ENCODE measurements at places on chromosomes 5 and 9.

- DNase-seq, result no peak
Measured at GRCh38 chr9:117278020-117278419, 136.8 kb downstream of the ASTN2 start.

- DNase-seq, result no peak
Measured at GRCh38 chr9:116736399-116737151, 49.5 kb downstream of the TRIM32 start.

- no peak for DNase-seq
Measured at GRCh38 chr9:36450110-36450732, 50.2 kb upstream of the RNF38 start.

DNA sequence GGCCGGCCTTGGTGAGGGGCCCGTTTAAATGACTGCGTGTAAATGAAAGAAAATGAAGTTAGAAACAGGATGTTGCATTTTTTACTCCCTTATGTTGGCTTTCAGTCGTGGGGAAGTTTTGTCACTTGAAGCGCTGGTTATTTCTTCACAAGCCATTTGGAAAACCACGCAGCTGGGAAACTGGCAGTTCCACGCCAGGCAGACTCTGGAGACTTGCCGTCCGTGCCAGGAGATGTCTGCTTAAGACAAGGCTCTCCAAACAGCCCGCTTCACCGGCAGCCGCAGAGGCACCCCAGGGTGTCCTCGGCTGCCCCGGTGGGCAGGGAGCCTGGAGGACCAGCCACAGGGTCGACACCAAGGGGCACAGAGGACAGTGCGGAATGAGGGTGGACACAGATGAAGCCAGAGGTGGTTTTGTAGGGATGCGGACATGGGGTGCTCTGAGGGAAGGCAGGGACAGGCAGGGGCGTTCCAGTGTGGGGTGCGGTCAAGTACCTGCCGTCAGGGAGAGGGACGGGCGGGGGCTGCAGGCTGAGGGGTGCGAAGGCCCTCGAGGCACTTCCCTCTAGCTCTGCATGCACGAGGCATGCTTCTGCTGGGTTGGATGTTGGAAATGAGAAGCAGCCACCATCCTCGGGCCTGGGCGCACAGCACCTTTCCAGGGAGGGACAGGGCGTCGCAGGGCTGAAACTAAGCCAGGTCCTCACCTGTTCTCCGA is 11.1 kb upstream of the AJM1 start:
- no peak for DNase-seq

- DNase-seq, result no peak
Measured at GRCh38 chr5:43659075-43659474, 56.1 kb downstream of the NNT start.

DNA sequence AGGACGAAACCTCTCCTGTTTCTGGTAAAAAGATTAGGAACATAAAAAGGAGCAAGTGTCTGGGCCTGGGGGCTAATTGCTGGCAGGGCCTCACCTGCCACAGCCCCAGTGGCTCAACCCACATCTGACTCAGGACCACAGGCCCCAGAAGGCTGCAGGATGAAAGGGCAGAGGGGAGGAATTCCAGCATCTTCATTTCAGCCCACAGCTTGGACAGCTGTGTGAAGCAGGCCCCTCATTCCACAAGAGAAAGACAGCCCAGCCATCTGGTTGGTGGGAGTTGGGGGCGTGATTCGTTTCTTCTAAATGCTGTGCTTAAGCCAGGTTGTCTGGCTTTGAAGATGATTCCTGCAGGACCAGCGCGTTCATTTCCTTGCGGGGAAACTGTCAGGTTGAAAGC is 29.1 kb downstream of the NKX2-5 start:
- DNase-seq, result no peak

DNA sequence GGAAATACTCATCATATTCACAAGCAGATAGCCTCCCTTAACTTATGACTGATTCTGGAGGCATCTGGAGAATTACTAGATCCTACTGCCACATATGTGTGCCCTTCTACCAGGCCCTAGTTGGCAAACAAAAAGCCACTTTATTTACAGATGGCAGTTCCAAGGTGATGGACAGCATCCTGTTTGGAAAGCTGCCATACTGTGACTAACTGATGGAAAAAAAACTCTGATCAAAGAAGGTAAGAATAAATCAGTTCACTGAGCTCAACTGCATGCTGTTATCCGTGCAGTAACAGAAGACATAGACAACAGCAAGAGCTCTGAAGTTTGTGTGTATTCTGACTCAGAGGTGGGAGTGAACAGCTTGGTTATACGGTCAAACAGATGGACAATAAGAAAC is 279.8 kb upstream of the POU5F2 start:
- no peak for DNase-seq

GRCh38 chr5:142825378-142826089 is 55.4 kb downstream of the ARHGAP26 start:
- DNase-seq, result no peak

DNA sequence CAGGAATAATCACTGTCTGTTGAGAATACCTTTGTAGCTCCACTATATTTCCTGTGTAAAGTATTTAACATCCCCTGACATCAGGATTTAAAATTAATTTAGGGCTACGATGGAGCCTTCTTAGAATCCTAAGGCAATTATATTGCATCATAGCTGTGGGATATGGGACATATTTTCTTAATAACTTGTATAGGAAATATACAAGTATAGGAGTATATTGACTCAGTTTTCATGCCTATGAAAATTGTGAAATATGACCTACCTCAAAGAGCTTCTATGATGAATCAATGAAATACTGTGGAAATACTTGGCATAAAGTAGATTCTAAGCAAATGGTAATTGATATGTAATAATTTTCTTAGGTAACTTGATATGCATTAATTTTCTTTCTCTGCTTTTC is 221.0 kb upstream of the KLF4 start:
- DNase-seq, result no peak

GRCh38 chr9:107707428-107707837 is 217.9 kb upstream of the KLF4 start:
- DNase-seq, result no peak

DNA sequence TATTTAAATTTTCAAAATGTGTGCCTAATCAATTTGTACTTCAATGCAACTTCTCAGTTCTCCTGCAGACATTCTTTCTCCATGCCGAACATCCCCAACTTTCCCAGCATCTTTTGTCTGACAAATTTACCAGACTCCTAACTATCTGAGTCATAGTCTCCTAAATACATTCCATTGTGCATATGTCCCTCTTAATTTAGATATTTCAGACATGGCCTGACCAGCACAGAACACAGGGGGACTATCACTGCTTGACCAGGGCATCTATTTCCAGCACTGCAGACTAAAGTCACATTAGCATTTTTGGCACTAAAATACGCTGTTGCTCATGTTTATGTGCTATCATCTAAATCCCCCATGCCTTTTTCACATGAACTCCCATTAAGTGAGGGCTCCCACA is 71.9 kb downstream of the ITGA1 start:
- no peak for DNase-seq

- DNase-seq, result peak; percentile 4
Measured at GRCh38 chr9:114953959-114954358, 23.6 kb upstream of the TNFSF8 start.

- no peak for DNase-seq
Measured at GRCh38 chr9:129353697-129354336, 175.8 kb upstream of the IER5L start.

DNA sequence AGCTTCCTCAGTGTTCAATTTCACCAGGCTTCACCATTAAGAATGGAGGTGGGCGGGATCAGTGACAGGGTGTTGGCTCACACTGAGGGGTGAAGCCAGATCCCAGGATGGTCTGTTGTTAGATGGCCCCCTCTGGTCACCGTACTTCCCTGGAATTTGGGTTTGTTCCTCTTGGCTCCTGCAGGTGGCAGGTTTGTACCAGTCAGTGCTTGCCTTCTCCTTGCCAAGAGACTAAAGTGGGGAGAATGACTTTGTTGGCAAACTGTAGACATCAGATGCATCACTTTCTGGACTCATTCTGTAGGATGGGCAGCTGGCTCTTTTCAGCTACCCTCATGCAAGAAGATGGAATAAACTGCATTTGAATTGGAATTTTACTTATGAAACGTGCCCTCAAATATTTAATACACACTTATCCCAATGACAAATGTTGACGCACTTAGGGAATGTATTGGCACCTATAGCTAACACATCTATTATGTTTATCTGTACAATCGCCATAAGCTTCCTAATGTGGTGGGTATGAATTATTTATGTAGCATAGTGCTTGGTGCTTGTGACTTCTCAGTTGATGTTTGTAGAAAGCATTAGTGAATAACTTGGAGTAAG is 31.4 kb upstream of the ANKRD55 start:
- no peak for DNase-seq

DNA sequence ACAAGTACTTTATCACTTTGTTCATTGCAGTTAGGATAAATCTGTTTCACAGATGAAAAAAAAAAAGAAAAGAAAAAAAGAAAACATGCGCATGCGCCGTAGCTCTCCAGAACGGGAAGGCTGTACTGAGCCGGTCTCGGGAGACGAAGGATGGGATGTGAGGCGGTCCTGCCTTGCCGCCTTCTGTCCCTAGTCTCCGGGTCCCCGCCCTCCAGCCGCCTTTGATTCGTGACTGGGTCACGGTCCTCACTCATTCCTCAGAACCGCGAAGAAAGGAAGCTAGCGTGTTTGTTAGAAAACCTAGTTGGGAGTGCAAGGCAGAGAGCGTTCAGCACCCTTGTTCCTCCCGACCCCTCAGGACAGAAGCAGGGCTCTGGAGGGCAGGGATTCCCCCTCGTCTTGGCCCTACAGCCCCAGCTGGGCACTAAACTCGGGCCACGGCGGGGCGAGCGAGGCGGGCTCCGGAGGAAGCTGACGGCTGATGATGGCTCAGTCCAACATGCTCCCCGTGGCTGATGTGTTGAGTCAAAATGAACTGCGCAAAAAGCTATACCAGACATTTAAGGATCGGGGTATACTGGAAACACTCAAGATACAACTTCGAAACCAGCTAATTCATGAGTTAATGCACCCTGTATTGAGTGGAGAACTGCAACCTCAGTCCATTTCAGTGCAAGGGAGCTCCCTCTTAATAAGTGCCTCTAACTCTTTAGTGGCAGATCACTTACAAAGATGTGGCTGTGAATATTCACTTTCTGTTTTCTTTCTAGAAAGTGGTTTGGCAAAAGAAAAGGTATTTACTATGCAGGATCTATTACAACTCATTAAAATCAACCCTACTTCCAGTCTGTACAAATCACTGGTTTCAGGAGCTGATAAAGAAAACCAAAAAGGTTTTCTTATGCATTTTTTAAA is 40.0 kb downstream of the CPLANE1 start:
- DNase-seq, result peak; percentile 28

DNA sequence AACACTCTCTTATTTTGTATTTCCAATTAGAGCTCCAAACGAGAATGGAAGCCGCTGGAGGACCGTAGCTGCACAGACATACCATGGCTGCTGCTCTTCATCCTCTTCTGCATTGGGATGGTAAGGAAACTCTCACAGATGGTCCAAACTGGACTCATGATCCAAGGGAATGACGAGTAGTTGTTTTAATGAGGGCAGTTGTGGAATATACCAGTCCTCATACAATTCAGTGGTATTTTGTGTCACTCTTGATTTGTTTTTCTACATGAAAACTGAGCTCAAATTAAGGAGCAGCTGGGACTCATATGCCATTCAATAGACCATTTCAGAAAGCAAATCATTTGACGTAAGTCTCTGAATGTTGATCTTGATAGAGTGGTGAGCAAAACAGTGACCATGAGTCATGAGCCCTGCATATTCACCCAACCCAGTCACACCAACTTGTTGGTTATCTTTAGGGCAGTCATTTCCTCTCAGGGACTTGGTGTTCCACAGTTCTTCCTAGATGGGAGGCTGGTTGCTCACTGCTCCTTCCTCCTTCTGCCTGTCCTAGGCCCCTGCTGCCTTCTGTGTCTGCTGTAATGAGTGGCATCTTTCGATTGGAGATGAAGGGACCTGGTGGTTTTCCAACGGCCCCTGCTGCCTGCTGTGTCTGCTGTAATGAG is 54.9 kb downstream of the SLC44A1 start:
- DNase-seq, result no peak

DNA sequence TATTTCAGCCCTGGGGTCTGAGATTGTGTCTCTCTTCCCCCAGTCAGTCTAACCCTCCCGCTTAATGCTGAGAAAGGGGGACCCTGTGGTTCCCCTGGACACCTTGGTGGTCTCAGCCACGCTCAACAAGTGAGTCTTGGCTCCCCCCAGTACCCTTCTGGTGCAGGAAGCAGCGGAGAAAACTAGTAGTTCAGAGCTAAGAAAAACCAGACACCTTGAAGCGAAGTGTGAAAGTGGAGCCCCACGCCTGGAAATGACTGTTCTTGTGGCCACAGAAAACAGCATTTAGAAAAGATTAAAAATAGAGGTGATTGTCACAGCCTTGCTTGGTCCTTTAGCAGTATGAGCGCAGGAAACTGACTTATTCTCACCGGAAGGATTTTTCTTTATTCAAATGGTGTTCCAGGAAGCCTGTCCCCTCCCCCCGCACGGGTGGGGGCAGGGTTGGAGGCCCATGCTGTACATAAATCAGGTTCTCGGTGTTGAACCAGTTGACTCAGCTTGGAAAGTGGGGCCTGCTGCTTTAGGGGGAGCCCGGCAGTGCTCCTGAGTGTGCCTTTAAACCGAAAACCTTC is 8.1 kb downstream of the ARPC5L start:
- peak; percentile 82 for DNase-seq

DNA sequence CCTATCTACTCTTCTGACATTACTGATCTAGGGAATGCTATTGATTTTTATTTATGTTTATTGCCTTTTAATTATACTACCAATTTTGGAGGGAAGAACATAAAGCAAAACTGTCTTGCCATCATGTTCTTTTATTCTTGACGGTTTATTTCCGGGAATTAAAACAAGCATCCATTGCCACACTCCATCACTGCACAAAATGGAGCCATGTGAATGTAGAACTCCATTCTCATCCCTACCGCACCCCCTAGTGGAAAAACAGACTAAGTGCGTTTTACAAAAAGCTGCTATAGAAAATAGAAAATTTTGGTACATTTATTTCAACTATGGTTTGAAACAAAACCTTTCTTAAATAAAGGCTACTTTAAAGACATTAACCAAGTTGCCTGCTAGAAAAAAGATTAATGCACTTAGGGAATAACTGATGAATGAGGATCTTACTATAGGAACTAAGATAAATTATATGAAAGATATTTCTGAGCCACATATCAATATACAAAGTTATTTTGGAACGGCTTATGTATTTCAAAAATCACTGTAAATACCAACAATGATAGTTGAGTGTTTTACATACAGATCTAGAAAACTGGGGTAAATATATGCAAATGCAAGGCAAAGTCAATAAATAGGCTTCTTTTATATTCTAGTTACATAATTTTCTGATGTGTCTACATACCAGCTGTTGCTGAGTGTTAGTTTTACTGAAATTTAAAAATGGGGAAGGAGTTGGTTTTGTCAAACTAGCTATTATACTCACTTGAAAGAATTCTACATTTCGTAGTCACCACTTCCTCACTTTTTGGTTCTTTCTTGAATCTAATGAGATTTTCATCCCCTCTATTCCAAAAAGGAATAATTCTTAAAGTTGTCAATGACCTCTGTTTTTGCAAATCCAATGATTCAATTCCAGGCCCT is 26.5 kb downstream of the OXCT1 start:
- DNase-seq, result no peak

DNA sequence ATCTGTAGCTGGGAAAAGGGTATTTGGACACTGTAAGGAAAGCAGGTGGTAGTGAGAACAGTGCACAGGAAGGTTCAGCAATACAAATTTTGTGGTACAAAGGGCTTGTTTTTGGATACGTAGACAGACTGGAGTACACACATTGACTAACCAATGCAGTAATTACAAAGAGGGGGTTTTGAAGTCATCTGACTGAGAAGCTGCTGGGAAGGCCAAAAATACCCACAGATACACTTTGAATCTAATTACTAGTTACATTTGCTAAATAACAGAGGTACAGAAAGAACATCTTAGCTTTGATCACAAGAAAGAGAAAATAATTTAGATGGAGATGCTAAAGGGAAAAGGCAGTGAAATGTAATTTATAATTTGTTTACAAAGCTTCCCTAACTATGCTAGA is 45.9 kb downstream of the PKD2L2 start:
- no peak for DNase-seq
